Activated CD4-positive, alpha-beta memory T cell treated with anti-CD3 and anti-CD28 coated beads for 36 hours (primary cell): ENCODE measurements at places on chromosomes 2 and 18. TPM values are rescaled to one million over a fixed set of nuclear protein-coding genes. Genes with fewer than 3 reads are reported as not detected.

DNA sequence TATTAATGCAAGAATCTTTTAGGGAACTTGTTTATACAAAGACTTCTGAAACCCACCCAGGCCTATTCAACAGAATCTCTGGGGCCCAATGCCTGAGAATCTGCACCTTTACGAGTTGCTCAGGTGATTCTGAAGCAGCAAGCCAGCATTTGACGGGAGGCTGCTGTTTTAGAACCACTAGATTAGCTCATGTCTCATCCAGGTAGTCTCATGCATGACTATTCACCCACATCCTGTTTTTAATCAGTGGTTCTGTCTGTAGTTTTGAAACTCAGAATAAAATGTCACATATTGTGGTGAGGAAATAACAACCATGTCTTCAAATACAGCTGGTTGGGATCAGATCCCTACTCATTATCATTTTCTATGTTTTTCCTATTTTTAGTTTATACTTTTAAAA lies 39.5 kb downstream of the CYTIP start:
- DNase-seq, result peak; percentile 73

KIF1A gene
- total RNA-seq, result 3.8 TPM

- DNase-seq, result no peak
Observed at GRCh38 chr2:60306267-60306861, 247.1 kb downstream of the BCL11A start.

TBR1 gene
- total RNA-seq, result not detected
